NCI-H1417 (cell line): ENCODE measurements at places on chromosomes 1 and 21.
A peak's percentile ranks its signal among the peaks of the same experiment; 100 is the strongest.

GRCh38 chr1:206039046-206039973 lies 13.7 kb upstream of the RHEX start:
- DNase-seq = no peak

DNA sequence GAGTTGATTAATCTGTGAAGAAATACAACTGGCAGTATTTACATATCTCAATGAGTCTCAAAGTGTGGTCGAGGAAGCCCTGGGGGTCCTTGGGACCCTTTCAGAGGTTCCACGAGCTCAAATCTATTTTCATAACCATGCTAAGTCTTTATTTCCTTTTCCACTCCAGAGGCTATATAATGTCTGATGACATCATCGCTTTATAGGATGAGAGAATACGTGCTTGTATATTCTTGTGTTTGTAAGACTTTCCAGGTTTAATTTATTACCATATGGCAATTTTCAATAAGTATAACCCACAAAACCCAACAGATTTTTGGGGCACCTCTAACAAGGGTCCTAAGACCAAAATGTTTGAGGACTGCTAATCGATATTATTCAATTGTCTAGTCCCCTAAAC lies 1.4 kb upstream of the SLC19A2 start:
- DNase-seq = peak; percentile 62

DNA sequence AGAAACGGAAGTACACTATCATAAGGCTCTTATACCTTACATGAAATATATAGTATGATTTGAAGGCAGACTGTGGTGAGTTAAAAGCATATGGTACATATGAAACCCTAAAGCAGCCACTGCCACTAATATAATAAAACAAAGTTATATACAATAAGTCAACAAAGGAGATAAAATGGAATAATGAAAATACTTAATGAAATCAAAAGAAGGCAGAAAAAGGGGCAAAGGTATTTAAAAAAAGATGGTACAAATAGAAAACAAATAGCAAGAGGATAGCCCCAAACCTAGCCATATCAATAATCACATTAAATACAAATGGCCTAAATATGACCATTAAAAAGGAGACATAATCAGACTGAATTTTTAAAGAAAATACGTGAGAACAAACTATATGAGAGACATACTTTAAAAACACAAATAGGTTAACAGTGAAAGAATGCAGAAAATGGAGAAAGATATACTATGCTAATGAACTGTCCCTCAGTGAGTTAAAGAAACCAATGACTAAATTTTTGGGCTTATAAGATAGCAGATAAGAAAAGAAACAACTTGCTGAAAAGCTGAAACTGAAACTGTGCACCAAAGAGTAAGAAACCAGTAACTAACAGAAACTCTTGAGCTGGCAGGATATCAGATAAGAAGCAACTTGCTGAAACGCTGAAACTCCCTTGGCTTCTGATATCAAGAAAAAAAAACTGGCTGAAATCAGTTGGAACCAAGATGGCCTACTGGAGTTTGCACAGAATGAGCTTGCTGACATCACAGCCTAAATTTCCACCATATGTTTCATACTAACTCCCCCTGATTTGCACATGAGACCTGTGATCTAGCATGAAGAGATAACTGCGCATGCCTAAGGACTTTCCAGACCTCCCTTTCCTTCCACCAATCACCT lies 44.3 kb upstream of the IL10 start:
- no peak for DNase-seq

GRCh38 chr1:205486258-205486657 lies 18.2 kb upstream of the CDK18 start:
- DNase-seq = no peak

DNA sequence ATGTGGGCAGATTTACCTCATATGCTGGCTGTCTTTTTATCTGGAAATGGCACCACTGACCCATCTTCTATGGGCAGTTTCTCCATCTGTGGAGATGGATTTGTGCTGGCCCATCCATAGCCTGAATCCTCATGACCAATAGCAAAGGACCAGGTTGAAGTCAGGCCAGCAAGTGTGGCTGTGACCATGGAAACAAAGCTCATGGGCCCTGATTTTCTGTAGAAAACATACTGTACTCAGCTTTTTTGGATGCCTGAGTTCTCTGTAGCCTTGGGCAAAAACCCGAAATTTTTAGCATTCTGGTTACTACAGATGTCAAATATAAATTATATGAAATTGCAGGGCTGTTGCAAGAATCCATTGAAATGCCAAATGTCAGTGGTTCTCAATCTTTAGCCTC lies 155.0 kb downstream of the PLXNA2 start:
- no peak for DNase-seq

DNA sequence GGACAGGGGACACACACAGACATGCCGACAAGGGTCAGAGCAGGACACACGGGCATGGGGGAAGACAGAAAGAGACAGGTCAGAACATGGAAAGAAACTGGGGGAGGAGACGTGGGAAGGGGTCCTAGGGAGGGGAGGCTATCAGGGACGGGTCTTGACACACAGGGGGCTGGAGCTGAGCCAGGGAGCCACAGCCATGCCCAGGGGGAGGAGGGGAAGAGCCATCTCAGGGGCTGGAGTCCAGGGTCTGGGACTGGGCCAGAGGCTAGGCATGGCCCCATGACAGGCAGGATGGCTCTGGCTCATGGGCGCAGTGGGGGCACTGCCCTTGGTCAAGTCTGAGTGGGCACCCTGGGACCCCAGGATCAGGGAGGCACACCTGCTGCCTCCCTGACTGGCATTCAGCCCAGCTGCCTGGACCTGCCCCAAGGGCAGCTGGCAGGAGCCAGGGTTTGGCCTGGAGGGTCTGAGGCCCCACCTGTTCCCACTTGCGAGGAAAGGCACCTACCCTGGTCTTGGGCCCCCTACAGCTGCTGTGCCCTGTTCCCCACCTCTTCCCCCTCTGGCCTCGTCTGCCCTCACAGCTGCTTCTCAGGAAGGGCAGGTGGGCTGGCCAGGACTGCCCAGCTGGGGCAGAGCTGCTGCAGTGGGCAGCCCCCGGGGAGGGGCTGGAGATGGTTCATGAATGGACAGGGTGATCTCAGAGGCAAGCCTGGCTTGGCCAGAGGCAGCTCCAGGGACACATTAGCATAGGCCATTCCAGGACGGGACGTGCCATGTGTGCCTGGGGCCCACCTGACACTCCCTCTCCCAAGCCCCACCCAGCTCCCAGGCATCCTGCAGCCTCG lies 42.9 kb downstream of the HSPG2 start:
- no peak for DNase-seq

- no peak for DNase-seq
Observed at GRCh38 chr1:110565565-110565964, 40.6 kb downstream of the KCNA2 start.

GRCh38 chr1:38061290-38061689 lies 14.7 kb upstream of the POU3F1 start:
- no peak for DNase-seq

DNA sequence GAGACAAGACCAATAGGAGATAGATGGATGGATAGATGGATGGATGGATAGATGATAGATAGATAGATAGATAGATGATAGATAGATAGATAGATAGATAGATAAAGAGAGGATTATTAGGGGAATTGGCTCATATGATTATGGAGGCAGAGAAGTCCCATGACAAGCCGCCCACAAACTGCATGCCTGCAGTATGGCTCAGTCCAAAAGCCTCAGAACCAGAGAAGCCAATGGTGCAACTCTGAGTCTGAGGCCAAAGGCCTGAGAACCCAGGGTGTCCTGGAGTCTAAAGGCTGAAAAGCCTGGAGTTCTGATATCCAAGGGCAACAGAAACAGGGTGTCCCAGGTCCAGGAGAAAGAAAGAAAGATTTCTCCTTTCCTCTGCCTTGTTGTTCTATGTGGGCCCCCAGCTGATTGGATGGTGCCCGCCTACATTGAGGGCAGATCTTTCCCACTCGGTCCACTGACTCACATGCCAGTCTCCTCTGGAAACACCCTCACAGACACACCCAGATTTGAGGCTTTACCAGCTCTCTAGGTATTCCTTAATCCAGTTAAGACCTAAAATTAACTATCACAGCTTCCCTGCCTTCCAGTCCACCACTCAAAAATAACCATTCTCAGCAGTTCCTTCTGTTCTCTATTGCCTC lies 39.6 kb upstream of the IRF2BP2 start:
- no peak for DNase-seq

DNA sequence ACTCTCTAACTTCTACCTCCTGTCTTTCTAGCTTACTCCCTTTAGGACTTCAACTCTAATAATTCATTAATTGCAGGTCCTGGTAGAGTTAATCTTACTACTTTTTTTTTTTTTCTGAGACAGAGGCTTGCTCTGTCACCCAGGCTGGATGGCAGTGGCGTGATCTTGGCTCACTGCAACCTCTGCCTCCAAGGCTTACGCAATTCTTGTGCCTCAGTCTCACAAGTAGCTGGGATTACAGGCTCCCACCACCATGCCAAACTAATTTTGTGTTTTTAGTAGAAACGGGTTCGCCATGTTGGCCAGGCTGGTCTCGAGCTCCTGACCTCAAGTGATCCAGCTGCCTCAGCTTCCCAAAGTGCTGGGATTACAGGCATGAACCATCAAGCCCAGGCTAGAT lies 15.7 kb downstream of the BTBD8 start:
- no peak for DNase-seq

DNA sequence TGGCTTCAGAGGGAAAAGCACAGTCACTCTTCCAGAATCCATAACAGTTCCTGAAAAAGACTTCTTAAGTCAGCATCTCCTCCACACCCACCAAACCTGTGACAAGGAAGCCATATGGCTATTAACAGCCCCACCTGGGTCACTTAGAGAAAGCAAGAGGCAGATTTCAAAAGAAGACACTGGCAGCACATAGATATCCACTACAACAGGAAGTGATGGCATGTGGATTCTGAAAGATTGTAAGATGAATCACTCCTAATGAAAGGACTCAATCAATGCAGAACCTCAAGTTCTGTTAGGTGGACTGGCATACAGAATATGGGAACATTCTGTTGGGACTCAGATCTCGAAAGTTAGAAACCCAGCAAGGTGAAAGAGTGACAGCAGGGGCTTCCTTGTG lies 365.9 kb downstream of the TGFB2 start:
- DNase-seq = no peak

DNA sequence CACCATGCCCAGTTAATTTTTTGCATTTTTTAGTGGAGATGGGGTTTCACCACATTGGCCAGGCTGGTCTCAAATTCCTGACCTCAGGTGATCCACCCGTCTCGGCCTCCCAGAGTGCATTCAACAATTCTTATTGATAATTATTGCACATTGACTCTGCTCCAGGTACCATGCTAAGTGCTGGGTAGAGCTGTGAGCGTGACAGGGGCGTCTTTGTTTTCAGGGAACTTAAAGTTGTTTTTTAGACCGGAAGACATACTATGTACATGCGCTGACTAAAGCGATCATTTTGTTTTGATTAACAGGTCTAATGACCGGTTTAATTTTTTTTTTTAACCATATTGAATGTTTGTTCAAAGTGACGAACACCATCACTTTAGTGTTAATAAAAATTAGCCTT lies 4.0 kb downstream of the CD247 start:
- no peak for DNase-seq

- no peak for DNase-seq
Observed at GRCh38 chr1:106787520-106787919, 269.0 kb upstream of the PRMT6 start.
